Activated naive CD8-positive, alpha-beta T cell treated with anti-CD3 and anti-CD28 coated beads for 36 hours (primary cell): ENCODE measurements at places on chromosomes 2 and 18. TPM values are rescaled to one million over a fixed set of nuclear protein-coding genes. Genes with fewer than 3 reads are reported as not detected.

- no peaks in the 10 kb centered on the region for H3K36me3 ChIP-seq
- no peak overlapping the region for H3K27ac ChIP-seq
- no peaks in the 10 kb centered on the region for H3K27me3 ChIP-seq
- DNase-seq = no peak
- no peak overlapping the region for H3K4me3 ChIP-seq
Observed at GRCh38 chr2:164898475-164898874, 56.9 kb downstream of the SLC38A11 start.

DNA sequence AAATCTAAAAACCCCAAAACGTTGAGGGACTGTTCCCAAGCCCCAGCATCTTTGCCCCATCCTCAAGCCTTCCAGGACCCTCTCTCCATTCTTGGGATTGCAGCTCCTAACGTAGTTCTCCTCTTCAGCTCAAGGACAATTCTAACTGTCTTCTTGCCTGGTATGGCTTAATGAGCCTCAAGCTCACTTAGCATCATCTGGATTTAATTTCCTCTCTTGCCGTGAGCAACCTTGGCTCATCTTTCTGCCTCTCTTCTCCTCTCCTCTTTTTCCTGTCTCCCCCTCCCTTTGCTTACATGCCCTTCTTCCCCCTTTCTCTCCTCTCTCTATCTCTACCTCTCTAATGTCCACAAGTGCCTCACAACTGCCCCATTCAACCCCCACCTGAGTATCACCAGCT is 44.2 kb downstream of the TACR1 start:
- no peak overlapping the region for H3K27ac ChIP-seq
- H3K4me1 ChIP-seq = no peaks in the 10 kb centered on the region
- H3K27me3 ChIP-seq = no peaks in the 10 kb centered on the region
- H3K4me3 ChIP-seq = no peak overlapping the region

CYTIP gene
- 304 TPM for total RNA-seq

ELOA2 gene
- not detected for total RNA-seq

RGPD8 gene
- 14.3 TPM for total RNA-seq

CASP10 gene
- 25.5 TPM for total RNA-seq

- H3K36me3 ChIP-seq = no peaks in the 10 kb centered on the region
- no peak for DNase-seq
- no peak overlapping the region for H3K4me3 ChIP-seq
- H3K27me3 ChIP-seq = no peaks in the 10 kb centered on the region
- H3K27ac ChIP-seq = no peak overlapping the region
Observed at GRCh38 chr2:2806711-2807110, 475.6 kb upstream of the MYT1L start.

DNA sequence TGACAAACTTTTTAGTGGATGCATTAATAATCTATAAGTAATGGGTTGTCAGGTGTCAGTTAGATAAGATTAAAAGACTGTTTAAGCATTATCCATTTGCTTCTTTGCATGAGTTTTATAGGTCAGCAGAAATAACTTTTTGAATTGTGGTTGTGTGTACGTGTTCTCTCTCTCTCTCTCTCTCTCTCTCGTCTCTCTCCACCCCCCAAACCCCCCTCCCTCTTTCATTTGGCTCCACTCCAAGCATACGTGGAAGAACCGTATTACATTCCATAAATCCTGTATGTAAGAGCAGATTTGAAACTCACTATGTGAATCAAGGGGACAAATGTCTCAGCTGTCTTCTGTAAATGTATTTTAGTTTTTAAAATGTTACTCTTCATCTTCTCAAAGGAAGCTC is 120.2 kb downstream of the MEIS1 start:
- H3K4me1 ChIP-seq = peaks cover 6% of the 10 kb centered on the region
- H3K4me3 ChIP-seq = no peak overlapping the region
- no peaks in the 10 kb centered on the region for H3K36me3 ChIP-seq

DNA sequence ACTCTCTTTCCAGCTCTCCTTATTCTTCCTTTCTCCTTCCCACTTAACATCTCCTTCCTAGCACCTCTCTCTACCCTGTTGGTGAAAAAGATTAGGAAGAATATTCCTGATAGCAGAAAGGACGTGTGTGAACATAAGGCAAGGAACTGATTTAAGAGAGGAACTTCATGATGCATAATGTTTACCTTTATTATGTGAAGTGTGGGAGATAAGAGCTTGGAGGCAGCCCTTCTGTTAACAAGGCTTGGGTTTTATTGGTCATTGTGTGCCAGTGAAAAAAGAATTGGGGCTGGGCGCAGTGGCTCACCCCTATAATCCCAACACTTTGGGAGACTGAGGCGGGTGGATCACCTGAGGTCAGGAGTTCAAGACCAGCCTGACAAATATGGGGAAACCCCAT is 34.4 kb downstream of the KCNJ13 start:
- DNase-seq = no peak
- H3K4me3 ChIP-seq = no peak overlapping the region
- peaks cover 8% of the 10 kb centered on the region for H3K36me3 ChIP-seq
- peaks cover 4% of the 10 kb centered on the region for H3K4me1 ChIP-seq
- H3K27ac ChIP-seq = no peak overlapping the region
- no peaks in the 10 kb centered on the region for H3K27me3 ChIP-seq

POTEC gene
- not detected for total RNA-seq

C1QL2 gene
- not detected for total RNA-seq

DNA sequence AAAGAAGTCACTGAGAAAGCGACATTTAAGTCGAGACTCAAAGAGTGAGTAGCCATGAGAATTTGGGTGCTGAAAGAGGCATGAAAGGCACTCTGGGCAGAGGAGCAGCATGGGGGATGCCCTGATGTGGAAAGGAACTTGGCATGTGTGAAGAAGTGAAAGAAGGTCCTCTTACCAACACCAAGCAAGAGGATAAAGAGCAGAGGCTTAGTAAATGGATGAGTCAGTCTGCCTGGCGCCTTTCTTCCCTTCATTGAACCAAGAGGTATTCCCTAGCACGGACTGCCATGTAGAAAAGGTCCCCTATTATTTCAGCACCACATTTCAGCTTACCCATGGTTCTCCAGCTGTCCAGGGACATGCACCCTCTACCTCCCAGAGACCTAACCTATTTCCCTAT is 221.1 kb upstream of the NRP2 start:
- H3K27ac ChIP-seq = no peak overlapping the region
- DNase-seq = no peak
- H3K27me3 ChIP-seq = peaks cover 4% of the 10 kb centered on the region
- no peak overlapping the region for H3K4me3 ChIP-seq
- no peaks in the 10 kb centered on the region for H3K4me1 ChIP-seq

DNA sequence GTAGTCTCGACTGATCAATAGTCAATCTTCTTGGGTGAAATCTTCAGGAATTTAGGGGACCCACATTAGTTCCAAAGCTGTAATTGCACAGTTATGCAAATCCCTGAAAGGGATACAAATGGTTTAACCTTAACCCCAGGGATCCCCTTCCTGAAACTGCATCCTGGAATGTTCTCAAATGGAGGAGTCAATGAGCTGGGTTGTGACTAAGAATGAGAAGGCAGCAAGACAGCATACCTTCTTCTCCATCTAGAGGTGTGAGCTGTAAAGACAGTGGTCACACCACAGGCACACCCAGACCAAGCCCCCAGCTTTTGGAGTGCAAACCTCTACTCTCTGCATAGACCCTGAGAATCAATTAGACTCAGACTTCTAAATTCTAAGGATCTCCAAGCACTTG is 164.7 kb upstream of the MEIS1 start:
- no peak for DNase-seq
- H3K4me3 ChIP-seq = no peak overlapping the region
- H3K36me3 ChIP-seq = no peaks in the 10 kb centered on the region
- H3K4me1 ChIP-seq = no peaks in the 10 kb centered on the region

DNA sequence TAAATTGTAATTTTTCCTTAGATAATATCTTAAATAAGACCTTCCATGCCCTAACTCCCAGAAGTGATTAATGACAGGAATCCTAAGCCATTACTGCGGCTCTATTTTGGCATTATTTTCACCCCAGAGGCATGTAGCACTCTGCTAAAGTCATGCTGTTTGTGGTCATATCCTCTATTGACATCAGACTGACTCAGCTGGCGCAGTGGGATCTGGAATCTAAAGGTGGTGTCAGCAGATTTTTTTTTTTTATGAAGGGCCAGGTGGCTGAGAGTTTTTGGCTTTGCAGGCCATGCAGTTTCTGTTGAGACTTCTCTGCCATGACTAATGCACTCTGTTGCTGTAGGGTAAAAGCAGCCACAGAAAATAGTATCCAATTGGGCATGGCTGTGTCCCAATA is 64.1 kb upstream of the ACVR1C start:
- no peak for DNase-seq
- no peaks in the 10 kb centered on the region for H3K4me1 ChIP-seq
- H3K27me3 ChIP-seq = no peaks in the 10 kb centered on the region
- no peak overlapping the region for H3K4me3 ChIP-seq

DNA sequence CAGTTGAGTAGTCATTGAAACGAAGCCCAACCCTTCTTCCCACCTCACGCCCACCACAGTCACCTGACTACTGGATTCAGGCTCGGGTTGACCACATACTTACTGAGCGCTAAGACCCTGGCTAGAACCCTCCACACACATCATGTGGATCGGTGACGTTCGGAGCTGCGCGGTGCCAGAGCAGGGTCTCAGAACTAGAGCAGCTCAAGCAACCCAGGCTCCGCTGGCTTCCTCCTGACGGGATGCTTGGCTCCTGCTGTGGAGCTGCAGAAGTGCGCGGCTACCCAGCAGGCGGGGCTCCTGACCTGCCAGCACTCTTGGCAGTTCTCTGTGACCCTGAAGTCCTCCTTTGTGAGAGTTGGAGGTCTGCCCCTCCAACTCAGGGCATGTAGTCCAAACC is 90.6 kb upstream of the MBOAT2 start:
- peaks cover 4% of the 10 kb centered on the region for H3K4me1 ChIP-seq
- no peaks in the 10 kb centered on the region for H3K36me3 ChIP-seq
- H3K4me3 ChIP-seq = no peak overlapping the region

- DNase-seq = no peak
- no peaks in the 10 kb centered on the region for H3K36me3 ChIP-seq
- H3K4me3 ChIP-seq = no peak overlapping the region
- H3K4me1 ChIP-seq = no peaks in the 10 kb centered on the region
- no peak overlapping the region for H3K27ac ChIP-seq
- H3K27me3 ChIP-seq = no peaks in the 10 kb centered on the region
Observed at GRCh38 chr18:73531601-73532000, 616.0 kb downstream of the FBXO15 start.

UGT1A5 gene
- total RNA-seq = not detected

DNA sequence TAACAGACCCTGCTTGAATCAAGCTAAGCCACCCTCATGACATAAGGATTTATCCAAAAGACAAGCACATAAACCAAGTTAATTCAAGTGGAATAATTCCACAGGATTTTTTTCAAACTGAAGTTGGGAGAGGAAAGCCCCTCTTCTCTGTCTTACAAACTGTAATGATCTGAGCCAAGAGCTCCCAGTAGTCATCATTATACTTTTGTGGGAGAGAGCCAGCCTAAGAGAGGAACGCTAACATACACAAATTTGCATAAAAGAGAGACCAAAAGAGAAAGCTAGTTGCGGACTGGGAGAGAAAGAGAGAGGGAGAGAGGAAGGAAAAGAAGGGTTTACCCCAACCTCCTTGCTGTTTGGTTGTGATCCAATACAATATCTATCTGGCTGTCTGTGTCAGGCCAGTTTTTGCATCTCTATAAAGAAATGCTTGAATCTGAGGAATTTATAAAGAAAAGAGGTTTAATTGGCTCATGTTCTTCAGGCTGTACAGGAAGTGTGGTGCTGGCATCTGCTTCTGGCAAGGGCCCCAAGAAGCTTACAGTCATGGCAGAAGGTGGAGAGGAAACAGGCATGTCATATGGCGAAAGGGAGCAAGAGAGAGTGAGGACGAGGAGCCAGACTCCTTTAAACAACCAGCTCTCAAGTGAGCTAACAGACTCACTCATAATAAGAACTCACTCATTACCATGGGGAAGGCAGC is 20.8 kb upstream of the PUM2 start:
- DNase-seq = no peak
- H3K4me3 ChIP-seq = no peak overlapping the region
- H3K4me1 ChIP-seq = peaks cover 3% of the 10 kb centered on the region

DNA sequence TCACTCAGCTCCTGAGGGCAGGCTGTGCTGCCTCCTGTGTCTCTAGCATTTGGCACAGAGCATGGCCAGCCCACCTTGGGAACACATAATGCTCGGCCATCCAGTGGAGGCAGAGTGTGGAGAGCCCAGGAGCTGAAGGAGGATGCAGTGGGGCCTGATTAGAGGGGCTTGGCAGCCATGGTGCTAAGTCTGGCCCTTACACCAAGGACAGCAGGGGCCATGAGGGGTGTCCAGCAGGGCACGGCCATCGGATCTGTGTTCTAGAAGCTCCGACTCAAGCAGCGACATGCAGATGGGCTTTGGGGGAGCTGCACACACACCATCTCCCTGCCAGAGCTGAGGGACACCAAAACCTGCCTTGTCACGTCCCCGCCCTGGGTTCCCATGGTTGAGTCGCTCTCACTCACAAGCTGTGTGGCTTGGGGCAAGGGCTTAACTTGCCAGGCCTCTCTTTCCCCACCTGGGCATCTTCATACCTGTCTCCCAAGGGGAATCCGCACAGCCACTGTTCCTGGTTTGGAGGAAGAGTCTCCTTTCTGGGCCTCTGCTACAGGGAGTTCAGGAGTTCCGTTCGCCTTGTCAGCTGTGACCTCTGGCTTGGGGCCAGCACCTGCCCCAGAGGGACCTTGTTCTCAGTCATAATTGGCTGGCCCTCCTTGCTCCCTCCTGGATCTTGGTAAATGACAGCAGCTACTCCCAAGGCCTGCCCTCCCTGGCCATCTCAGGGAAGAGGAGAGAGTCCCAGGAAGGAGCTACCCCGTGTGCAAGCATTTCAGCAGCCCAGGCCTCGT is 1.3 kb upstream of the TOGARAM2 start:
- DNase-seq = no peak
- H3K4me3 ChIP-seq = no peak overlapping the region
- H3K4me1 ChIP-seq = no peaks in the 10 kb centered on the region
- no peak overlapping the region for H3K27ac ChIP-seq
- no peaks in the 10 kb centered on the region for H3K36me3 ChIP-seq

DNA sequence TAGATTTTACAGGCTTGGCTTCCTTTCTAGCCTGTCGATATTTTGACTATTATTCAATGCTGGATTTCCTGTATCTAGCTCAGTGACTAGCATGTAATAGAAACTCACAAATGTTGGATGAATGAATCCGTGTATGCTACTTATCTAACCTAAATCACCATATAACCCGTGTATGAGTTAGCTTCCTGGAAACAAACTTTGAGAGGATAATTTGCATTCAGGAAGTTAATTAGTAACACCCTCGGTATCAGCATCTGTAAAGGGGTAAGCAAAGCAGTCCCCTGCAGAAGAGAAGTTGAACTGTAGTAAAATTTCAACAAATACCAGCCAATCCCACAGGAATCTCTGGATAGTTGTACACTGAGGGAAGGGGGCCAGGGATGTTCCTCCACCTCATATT is 269.4 kb upstream of the LRATD1 start:
- H3K27ac ChIP-seq = no peak overlapping the region
- no peaks in the 10 kb centered on the region for H3K27me3 ChIP-seq
- H3K36me3 ChIP-seq = no peaks in the 10 kb centered on the region
- H3K4me3 ChIP-seq = no peak overlapping the region
- H3K4me1 ChIP-seq = no peaks in the 10 kb centered on the region

GRCh38 chr2:144858211-144858610 is 338.3 kb upstream of the ZEB2 start:
- H3K36me3 ChIP-seq = no peaks in the 10 kb centered on the region
- H3K4me1 ChIP-seq = no peaks in the 10 kb centered on the region
- H3K27me3 ChIP-seq = no peaks in the 10 kb centered on the region
- no peak overlapping the region for H3K27ac ChIP-seq

AQP12A gene
- total RNA-seq = not detected

GRCh38 chr2:134201533-134201932 is 52.3 kb upstream of the MGAT5 start:
- H3K4me1 ChIP-seq = peaks cover 36% of the 10 kb centered on the region
- peaks cover 10% of the 10 kb centered on the region for H3K36me3 ChIP-seq
- no peak for DNase-seq
- no peak overlapping the region for H3K4me3 ChIP-seq
- no peak overlapping the region for H3K27ac ChIP-seq
